Foreskin keratinocyte (primary cell): ENCODE measurements at places on chromosomes 7 and 10. TPM values are rescaled to one million over a fixed set of nuclear protein-coding genes. Genes with fewer than 3 reads are reported as not detected.

- DNase-seq: no peak
Observed at GRCh38 chr10:114102256-114102655, 58.6 kb downstream of the ADRB1 start.

- no peak for DNase-seq
Observed at GRCh38 chr10:101760510-101760909, 15.4 kb downstream of the FGF8 start.

GRCh38 chr7:108613147-108613948, 43.7 kb downstream of the DNAJB9 start:
- no peak for DNase-seq

DNA sequence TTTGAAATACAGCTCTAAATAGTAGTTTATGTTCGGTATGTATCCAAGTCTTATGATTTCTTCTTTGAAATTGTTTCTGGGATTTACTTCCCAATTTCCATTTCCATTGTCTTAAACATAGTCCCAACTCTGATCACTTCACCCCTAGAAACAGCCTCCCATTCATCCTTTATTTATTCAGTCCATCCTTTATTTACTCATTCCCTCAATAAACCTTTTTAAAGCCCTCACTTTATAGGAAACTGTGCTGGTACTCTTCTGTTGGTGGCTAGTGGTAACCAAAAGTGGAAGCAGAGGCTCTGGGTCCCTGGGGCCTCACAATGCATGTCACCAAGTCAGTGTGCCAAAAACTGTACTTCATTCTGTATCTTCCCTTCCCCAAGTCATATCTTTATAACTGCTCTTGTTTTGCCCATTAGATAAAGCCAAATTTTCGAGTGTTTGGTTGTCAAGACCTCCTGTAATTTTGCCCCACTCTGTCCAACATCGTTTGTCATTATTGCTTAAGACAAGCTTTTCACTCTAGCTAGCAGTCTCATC, 3.9 kb upstream of the EPC1 start:
- no peak for DNase-seq

- no peak for DNase-seq
Observed at GRCh38 chr10:122537545-122537944, 23.0 kb upstream of the DMBT1 start.

GRCh38 chr10:4984971-4985594, 18.6 kb downstream of the AKR1C2 start:
- DNase-seq: no peak

DNA sequence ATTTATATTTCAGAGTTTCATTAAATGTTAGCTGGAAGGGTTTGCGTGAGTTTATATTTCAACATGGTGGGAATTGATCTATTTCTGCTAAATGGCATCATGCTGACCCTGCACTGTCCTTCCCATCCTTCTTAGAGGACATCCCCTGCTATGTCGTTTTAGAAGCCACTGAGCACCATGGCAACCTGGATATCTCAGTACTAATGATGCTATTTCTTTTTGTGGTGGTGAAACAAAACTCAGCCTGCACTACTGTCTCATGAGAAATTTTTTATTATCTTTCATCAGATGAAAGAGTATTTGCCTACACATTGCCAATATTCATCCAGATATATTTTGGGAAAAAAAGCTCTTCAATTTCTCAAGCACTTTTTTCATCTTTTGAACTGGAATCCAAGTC, 12.1 kb downstream of the EPDR1 start:
- DNase-seq: no peak

- DNase-seq: no peak
Observed at GRCh38 chr7:96401200-96401599, 79.3 kb upstream of the SLC25A13 start.

DNA sequence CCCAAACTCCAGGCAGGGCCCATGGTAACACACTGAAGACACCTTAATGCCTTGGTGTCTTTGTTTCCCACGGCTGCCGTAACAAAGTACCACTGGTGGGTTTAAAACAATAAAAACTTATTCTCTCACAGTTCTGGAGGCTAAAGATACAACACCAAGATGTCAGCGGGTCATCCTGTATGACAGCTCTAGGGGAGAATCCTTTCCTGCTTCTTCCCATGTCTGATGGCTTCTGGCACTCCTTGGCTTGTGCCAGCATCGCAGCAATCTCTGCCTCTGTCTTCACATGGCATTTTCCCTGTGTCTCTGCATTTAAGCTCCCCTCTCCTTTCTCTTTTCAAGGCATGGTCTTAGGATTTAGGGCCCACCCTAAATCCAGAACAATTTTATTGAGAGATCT, 33.1 kb downstream of the PRSS2 start:
- no peak for DNase-seq

DNA sequence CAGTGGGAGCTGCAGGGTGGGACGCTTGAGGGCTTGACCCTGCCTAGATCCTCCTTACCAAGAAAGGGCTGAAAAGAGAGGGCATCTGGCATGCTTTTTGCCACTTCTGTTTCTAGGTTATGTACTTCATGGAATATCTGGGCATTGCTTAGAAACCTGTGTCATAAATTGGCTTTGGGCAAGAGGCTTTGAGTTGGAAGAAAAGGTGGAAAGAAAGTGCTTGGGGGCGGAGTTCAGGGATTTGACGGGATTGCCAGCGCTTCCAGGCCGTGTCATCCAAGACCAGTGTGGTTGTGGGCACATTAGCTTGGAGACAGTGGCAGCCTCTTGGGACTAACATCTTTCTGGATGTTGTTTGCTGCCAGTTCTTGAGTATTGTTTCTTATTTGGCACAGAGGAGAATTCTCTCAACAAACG, 825 bp downstream of the ZNF862 start:
- no peak for DNase-seq

GRCh38 chr7:112056409-112056808, 149.8 kb downstream of the DOCK4 start:
- DNase-seq: peak; percentile 68

Gene RET
- 1.2 and 1.3 TPM in 2 replicates for total RNA-seq

DNA sequence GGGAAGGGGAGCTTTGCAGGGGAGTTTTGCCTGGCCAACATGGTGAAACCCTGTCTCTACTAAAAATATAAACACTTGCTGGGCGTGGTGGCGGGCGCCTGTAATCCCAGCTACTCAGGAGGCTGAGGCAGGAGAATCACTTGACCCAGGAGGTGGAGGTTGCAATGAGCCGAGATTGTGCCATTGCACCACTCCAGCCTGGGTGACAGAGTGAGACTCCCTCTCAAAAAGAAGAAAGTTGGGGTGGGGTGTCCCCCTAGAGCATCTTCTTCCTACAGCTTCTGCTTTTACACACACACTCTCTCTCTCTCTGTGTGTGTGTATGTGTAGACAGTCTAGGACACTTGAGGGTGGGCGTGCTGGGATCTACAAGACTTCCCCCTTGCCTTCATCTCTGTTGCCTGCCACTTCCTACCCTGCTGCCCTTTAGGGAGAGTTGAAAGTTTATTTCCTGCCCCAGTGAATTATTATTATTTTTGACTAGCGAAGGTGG, 21.7 kb downstream of the PLAU start:
- no peak for DNase-seq

DNA sequence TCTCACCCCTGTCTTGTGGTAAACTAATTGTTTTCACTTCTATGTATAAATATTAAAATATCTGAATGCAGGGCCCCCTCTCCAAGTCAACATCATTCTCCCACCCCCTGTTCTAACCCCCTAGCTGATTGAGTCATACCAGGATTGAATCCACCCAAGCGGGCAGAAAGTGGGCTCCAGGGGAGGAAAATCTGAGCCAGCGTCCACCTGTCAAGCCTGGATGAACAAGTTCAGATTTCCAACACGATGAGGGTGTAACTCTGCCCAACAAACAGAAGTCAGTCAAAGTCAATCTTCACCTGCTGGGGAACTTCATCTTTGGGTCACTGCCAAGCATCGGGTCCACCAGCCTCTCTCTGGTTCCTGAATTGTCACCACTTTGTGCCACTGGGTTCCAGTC, 162.9 kb upstream of the CELF2 start:
- no peak for DNase-seq

Gene PALD1
- total RNA-seq: 0.04 and 0.07 TPM in 2 replicates
